Activated naive CD8-positive, alpha-beta T cell treated with anti-CD3 and anti-CD28 coated beads, Interleukin-2, amount 10 ng/mL, durations not matched to agents 7 days and 5 days (primary cell): ENCODE measurements at places on chromosomes 16 and 17.

- no peak for DNase-seq
These were observed 18.8 kb downstream of the AXIN2 start for GRCh38 chr17:65542610-65543009.

- DNase-seq: peak; percentile 58
These were observed 183.0 kb downstream of the FOXL1 start for GRCh38 chr16:86761111-86762031.

GRCh38 chr17:59388069-59388556 lies 56.7 kb downstream of the YPEL2 start:
- DNase-seq: no peak

DNA sequence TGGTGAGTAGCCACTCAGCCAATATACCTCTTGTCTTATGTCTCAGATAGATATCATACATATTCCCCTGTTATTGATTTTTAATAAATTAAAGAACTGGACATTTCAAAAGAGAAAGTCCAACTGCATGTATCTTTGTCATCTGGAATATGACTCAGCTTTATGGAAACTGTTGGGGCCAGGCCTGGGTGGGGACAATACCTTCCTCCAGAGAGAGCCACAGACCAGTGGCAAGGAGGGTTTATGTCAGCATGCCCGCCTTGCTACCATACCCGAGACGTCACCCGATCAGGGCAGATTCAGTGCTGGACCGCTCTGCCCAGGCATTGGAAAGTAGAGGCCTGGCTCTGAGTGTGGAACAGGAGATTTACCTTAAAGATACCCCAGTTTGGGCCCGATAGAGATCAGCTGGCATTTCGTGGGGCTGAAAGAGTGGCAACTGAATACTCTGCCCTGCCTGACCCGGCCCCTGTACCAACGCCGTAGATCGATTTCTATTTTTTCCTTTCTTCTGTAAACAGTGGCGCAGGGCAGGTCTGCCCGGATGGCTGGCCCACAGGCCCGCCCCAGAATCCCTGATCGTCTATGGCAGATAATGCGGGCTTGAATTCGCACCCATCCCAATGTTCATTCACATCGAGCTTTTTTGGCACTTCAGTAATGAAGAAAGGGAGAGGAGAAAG lies 158.6 kb downstream of the SALL1 start:
- DNase-seq: no peak

DNA sequence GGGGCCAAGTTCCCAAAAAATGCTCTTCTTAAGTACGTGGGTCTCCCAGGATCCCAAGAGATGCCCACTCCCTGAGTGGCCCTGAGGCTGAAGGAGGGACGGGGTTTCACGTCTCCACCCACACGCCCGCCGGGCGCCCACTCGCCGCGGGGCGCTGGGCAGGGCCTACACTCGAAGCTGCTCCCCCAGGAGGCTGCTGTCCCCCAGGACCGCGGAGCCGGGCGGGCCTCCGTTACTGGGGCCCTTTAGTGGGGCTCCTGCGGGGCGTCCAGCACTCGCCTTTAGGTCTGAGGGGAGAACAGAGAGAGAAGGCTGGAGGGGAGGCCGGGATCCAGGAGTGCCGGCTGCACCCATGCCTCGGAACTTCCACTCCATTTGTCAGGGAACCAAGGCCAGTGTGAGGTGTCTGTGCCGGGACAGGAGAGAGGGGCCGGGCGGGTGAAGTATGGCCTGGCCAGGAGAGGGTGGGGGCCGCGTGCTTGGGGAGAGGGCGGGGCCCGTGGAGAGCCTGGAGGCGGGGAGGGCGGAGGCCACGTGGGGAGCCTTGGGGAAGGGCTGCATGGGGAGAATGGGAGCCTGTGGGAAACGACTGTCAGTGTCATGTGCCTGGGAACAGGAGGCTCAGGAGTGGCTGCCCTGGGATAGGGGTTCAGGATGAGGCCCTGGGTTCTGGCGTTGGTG lies 18.8 kb downstream of the NUBP1 start:
- no peak for DNase-seq
